ENCODE measurements at places on chromosomes 1 and 21. TPM values are rescaled to one million over a fixed set of nuclear protein-coding genes. Genes with fewer than 3 reads are reported as not detected.

- H3K36me3 ChIP-seq = no peaks in the 10 kb centered on the region
- DNase-seq = no peak
- H3K4me1 ChIP-seq = peaks cover 9% of the 10 kb centered on the region
- no peak overlapping the region for H3K4me3 ChIP-seq
- no peak overlapping the region for H3K27ac ChIP-seq
Observed at GRCh38 chr1:43510621-43511020, 20.1 kb upstream of the PTPRF start.

- no peak overlapping the region for H3K4me3 ChIP-seq
- H3K27me3 ChIP-seq = no peaks in the 10 kb centered on the region
- DNase-seq = no peak
Observed at GRCh38 chr1:89802051-89802450, 18.8 kb upstream of the LRRC8D start.

GRCh38 chr1:164735315-164736052, 176.5 kb downstream of the PBX1 start:
- no peak overlapping the region for H3K4me3 ChIP-seq
- H3K36me3 ChIP-seq = no peaks in the 10 kb centered on the region
- no peak for DNase-seq

DNA sequence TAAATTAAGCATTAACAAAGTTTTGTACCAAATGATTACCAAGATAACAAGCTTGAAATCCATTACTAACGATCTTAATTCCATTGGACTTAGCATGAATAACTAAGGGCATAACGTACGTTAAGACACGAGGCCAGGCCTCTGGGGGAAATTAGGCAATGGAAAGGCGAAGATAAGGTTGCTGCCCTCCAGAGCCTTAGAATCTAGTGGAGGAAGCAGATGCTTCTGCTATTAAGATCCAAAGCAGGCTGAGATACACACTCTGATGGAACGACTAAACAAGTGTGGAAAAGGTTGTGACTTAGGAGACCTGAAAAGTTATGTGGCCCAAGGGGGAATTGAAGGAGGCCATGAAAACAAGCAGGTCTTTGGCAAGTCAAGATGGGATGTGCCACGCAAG, 6.0 kb downstream of the AKNAD1 start:
- no peak for DNase-seq
- peaks cover 5% of the 10 kb centered on the region for H3K4me1 ChIP-seq
- H3K27ac ChIP-seq = no peak overlapping the region
- H3K27me3 ChIP-seq = peaks cover 7% of the 10 kb centered on the region
- H3K4me3 ChIP-seq = no peak overlapping the region
- no peaks in the 10 kb centered on the region for H3K36me3 ChIP-seq

DNA sequence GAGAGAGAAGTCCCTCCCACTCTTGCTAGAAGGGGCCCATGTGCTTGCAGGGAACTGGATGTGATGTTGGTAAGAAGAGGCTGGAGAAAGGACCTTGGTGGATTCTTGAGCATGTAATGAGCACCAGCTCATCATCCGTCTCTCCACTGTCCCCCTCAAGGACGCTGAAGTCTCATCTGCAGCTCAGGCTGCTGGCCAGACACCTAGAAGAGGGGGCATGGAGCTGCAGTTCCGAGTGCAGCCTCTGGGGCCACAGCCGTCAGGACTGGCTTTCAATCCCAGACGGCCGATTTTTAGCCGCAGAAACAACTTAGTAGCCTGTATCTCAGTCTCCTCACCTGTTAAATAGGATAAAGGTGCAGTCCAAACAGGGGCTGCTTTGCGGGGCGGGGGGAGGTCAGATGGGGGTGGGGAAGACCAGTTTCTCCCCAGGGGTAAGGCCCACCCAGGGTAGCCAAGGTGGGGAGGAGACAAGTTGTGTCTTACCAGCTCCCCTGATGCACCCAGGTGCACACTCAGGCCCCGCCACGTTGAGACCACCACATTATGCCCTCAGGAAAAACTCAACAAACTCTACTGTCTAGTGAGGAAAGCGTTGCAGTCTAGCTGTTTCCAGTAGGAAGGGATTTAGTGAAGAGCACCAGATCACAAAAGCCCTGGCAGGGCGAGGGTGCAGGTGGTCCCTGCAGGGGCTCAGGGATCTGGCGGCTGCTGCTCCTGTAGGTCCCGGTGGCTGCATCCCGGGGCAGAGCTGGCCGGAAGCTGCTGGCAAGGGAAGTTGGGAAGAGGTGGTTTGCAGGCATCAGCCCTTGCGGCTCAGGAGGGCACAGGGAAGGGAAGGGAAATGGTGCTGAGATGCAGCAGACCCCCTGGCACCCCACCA, 29.5 kb downstream of the LDLRAP1 start:
- H3K4me1 ChIP-seq = peaks cover 23% of the 10 kb centered on the region
- no peaks in the 10 kb centered on the region for H3K36me3 ChIP-seq
- no peaks in the 10 kb centered on the region for H3K27me3 ChIP-seq
- peak; percentile 66 for DNase-seq
- H3K4me3 ChIP-seq = no peak overlapping the region

GRCh38 chr1:7519181-7519860, 251.8 kb upstream of the VAMP3 start:
- no peak overlapping the region for H3K27ac ChIP-seq
- no peak overlapping the region for H3K4me3 ChIP-seq
- peaks cover 6% of the 10 kb centered on the region for H3K27me3 ChIP-seq
- no peak for DNase-seq
- H3K36me3 ChIP-seq = no peaks in the 10 kb centered on the region

- DNase-seq = no peak
- H3K27me3 ChIP-seq = no peaks in the 10 kb centered on the region
- H3K27ac ChIP-seq = no peak overlapping the region
- no peak overlapping the region for H3K4me3 ChIP-seq
Observed at GRCh38 chr1:8525216-8525557, 207.3 kb downstream of the SLC45A1 start.

- no peaks in the 10 kb centered on the region for H3K36me3 ChIP-seq
- H3K4me1 ChIP-seq = no peaks in the 10 kb centered on the region
- H3K4me3 ChIP-seq = no peak overlapping the region
- no peak overlapping the region for H3K27ac ChIP-seq
- no peak for DNase-seq
- peaks cover 9% of the 10 kb centered on the region for H3K27me3 ChIP-seq
Observed at GRCh38 chr1:183375381-183375780, 42.8 kb downstream of the NMNAT2 start.

- DNase-seq = no peak
- H3K27ac ChIP-seq = no peak overlapping the region
- peaks cover 5% of the 10 kb centered on the region for H3K27me3 ChIP-seq
- H3K36me3 ChIP-seq = no peaks in the 10 kb centered on the region
- no peak overlapping the region for H3K4me3 ChIP-seq
Observed at GRCh38 chr1:7507285-7508019, 263.6 kb upstream of the VAMP3 start.

DNA sequence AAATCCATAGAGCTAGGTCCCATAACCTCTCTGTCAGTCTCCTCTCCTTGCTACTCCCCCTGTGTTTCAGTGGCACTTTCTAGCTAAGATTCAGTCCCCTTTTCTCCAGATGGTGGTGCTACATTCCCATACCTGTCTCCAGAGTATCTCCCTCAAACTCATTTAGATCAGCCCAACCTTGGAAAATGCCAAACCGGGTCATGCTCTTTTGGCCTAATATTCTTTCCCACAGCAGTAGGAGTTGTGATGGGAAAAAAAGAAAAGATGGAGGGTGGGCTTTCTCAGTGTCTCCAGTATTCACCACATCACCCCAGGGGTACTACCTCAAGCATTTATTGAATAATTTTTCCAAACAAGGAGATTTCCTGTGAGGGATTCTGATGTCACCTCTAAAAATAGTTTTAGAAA, 3.2 kb upstream of the RXFP4 start:
- peak; percentile 39 for DNase-seq
- peak overlapping the region; percentile 30 for H3K27ac ChIP-seq
- no peaks in the 10 kb centered on the region for H3K27me3 ChIP-seq
- H3K36me3 ChIP-seq = no peaks in the 10 kb centered on the region

- no peaks in the 10 kb centered on the region for H3K4me1 ChIP-seq
- H3K4me3 ChIP-seq = no peak overlapping the region
- no peak for DNase-seq
- H3K27ac ChIP-seq = no peak overlapping the region
- H3K36me3 ChIP-seq = no peaks in the 10 kb centered on the region
Observed at GRCh38 chr1:80225510-80225909, 1219.0 kb upstream of the ADGRL4 start.

DNA sequence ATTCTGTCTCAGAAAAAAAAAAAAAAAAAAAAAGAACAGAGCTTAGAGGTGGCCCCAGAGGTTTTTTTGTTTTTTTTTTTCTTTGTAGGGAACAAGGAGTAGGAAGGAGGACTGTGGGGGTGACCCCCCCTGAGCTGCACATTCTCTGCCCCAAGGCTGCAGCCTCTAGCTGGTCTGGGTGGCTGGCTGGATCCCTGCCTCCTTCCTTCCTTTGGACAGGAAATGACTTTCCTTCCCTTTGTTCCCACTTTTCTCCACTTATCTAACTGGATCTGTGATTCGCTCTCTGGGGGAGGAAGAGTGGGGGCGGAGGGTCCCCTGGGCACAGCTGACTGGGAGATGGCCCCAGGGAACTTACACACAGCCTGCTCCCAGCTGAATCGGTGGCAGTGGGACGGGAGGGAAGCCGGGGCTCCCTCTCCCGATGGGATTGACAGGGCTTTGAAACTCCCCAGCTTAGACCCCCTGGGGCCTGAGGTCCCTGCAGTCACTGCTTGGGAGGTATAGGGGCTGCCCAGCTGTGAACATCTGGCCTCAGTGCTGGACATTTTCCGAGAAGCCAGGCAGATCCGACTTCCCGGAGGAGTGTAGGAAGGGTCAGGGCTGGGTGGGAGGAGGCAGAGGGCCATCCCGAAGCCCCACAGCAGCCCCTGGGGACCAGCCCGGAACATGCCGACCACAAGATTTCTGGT, 2.1 kb downstream of the FBLIM1 start:
- no peak overlapping the region for H3K4me3 ChIP-seq
- H3K27me3 ChIP-seq = peaks cover 29% of the 10 kb centered on the region
- no peak overlapping the region for H3K27ac ChIP-seq
- no peaks in the 10 kb centered on the region for H3K36me3 ChIP-seq
- DNase-seq = no peak
- peaks cover 12% of the 10 kb centered on the region for H3K4me1 ChIP-seq

DNA sequence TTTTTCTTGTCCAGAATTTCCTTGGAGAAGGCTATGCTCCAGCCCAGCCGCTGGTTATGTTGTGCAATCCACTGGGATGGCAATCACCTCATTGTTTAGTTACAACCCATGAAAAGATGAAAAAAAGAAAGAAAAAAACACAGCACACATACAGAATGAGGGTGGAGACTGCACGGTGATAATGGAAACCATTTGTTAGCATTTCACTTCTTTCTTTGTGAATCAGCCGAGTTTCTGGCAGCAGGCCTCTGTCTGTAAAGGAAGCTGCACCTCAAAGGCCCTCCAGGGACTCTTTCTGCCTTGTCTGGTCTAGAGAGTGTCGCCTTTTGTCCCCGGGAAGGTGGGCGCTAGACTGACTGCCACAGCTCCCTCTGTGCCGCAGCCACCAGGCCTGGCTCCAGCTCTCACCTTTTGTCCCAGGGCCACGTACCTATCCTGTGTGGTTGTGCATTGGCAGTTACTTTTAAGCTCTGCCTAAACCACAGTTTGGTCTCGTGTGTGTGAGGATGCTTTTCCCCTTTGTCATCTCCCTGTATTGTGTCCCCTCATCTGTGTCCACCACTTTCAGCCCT, 35.6 kb downstream of the NGF start:
- DNase-seq = no peak
- H3K27ac ChIP-seq = no peak overlapping the region
- no peaks in the 10 kb centered on the region for H3K4me1 ChIP-seq
- no peaks in the 10 kb centered on the region for H3K36me3 ChIP-seq
- H3K27me3 ChIP-seq = peaks cover 19% of the 10 kb centered on the region

- no peak overlapping the region for H3K27ac ChIP-seq
- no peak overlapping the region for H3K4me3 ChIP-seq
- no peak for DNase-seq
- no peaks in the 10 kb centered on the region for H3K36me3 ChIP-seq
- H3K27me3 ChIP-seq = peaks cover 27% of the 10 kb centered on the region
Observed at GRCh38 chr1:156448134-156448967, 52.2 kb downstream of the MEF2D start.

DNA sequence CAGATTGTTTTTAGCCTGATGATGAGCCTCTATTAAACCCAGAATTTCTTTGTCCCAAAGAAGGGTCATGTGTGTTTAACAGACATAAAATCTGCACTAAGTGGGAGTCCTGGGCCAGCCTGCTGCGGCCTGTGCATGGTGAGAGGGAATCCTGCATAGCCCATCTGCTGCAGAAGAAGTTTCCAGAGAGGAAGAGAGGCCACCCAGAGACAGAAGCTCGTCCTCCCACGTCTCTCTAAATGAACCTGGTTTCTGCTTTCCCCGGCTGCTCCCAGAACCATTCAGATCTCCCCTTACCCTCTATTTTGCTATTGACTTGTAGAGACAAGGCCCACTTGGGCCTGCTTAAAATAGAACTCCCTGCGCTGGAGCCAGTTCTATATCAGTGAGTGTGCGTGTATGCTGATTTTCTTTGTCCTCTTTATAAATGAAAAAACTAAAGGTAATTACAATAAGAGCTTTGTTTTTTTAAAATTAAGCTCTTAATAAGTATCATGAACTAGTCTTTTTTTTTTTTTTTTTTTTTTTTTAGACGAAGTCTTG, 142.8 kb upstream of the RAB4A start:
- H3K27ac ChIP-seq = no peak overlapping the region
- peaks cover 46% of the 10 kb centered on the region for H3K4me1 ChIP-seq
- no peaks in the 10 kb centered on the region for H3K27me3 ChIP-seq
- no peak overlapping the region for H3K4me3 ChIP-seq

- peaks cover 25% of the 10 kb centered on the region for H3K27me3 ChIP-seq
- H3K4me3 ChIP-seq = no peak overlapping the region
- no peak for DNase-seq
- no peaks in the 10 kb centered on the region for H3K4me1 ChIP-seq
- no peak overlapping the region for H3K27ac ChIP-seq
Observed at GRCh38 chr1:199422206-199422605, 605.3 kb upstream of the NR5A2 start.

- peaks cover 14% of the 10 kb centered on the region for H3K4me1 ChIP-seq
- H3K36me3 ChIP-seq = no peaks in the 10 kb centered on the region
- DNase-seq = no peak
- H3K27me3 ChIP-seq = no peaks in the 10 kb centered on the region
- peak overlapping the region; percentile 35 for H3K27ac ChIP-seq
- no peak overlapping the region for H3K4me3 ChIP-seq
Observed at GRCh38 chr1:167752219-167752985, 30.6 kb downstream of the MPZL1 start.

GRCh38 chr21:31594279-31594678, 65.2 kb upstream of the SOD1 start:
- no peak overlapping the region for H3K27ac ChIP-seq
- DNase-seq = no peak
- H3K36me3 ChIP-seq = no peaks in the 10 kb centered on the region
- no peak overlapping the region for H3K4me3 ChIP-seq
- no peaks in the 10 kb centered on the region for H3K27me3 ChIP-seq
- H3K4me1 ChIP-seq = no peaks in the 10 kb centered on the region

DNA sequence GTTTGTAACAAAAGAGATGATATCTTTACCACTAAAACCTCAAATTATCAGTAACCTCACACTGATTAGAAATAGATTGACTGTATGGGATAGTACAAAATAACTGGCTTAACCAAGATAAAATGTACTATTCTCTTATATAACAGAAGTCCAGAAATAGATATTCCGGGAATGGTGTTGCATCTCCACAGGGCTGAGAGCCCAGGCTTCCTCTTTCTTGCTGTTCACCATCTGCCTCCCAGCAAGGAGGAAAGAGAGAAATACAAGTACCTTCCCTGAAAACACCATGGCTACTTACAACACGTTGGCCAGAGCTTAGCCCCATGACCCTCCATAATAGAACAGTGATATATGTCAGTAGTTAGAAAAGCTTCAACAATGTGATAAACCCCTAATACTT, 47.0 kb upstream of the KCNK1 start:
- peaks cover 6% of the 10 kb centered on the region for H3K27me3 ChIP-seq
- H3K36me3 ChIP-seq = peaks cover 3% of the 10 kb centered on the region
- H3K27ac ChIP-seq = no peak overlapping the region
- no peak for DNase-seq

Gene KRTAP23-1
- not detected for total RNA-seq

Data from activated CD4-positive, alpha-beta memory T cell treated with anti-CD3 and anti-CD28 coated beads for 36 hours (primary cell).